ENCODE measurements at places on chromosomes 4 and X. TPM values are rescaled to one million over a fixed set of nuclear protein-coding genes. Genes with fewer than 3 reads are reported as not detected.
A peak's percentile ranks its signal among the peaks of the same experiment; 100 is the strongest.

Gene FGG
- 15.0 TPM for total RNA-seq

Gene HAUS7
- 22.4 TPM for total RNA-seq

Gene FAM9C
- not detected for total RNA-seq

Gene AADAT
- total RNA-seq, result 2.4 TPM

Gene SLC26A1
- 4.3 TPM for total RNA-seq

GRCh38 chrX:107775000-107775733 is 420 bp downstream of the TSC22D3 start:
- DNase-seq, result no peak

DNA sequence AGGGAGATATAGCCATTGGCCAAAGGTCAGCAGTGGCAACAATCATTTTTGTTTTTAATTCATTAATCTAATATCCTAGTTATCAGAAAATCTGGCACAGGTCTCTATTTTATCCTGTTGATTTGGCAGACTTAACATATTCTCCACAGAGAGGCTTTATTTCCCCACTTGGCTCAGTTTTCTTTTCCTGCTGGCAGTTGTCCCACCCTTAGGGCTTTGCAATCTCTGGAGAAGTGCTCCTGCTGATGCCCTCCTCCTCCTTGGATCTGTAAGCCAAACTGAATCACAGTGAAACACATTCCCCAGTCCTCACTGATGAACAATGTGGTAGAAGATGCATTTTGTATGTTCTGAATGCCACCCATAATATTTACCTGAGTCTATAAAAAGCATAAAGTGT is 889.7 kb downstream of the PDHA2 start:
- no peak for DNase-seq

- DNase-seq, result no peak
Observed at GRCh38 chrX:48702032-48702431, 5.5 kb downstream of the SUV39H1 start.

- no peak for DNase-seq
Observed at GRCh38 chr4:18082236-18082635, 60.7 kb upstream of the LCORL start.

- DNase-seq, result no peak
Observed at GRCh38 chrX:110242371-110242770, 75.5 kb downstream of the AMMECR1 start.

DNA sequence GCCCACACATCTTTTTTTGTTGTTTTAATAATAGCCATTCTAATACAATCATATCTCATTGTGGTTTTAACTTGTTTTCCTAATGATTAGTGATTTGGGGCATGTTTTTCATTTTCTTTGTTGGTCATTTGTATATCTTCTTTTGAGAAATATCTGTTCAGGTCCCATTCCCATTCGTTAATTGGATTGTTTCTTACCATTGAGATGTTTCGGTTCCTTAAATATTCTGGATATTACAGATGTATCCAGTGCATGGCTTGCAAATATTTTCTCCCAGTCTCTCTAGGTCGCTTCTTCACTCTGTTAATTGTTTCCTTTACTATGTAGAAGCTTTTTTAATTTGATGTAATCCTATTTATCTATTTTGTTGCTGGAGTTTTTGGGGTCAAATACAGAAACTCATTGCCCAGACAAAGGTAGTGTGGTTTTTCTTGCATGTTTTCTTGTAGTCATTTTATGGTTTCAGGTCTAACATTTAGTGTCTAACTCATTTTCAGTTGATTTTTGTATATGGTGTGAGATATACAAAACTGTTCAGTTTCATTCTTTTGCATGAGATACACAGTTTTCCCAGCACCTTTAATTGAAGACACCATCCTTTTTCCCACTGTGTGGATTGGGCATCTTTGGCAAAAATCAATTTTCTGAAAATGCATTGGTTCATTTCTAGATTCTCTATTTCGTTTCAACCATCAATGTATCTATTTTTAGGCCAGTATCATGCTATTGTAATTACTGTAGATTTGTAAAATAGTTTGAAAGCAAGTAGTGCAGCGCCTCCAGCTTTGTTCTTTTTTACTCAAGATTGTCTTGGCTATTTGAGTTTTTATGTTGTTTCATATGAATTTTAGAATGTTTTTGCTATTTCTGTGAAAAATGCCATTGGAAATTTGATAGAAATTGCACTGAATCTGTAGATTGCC is 195.9 kb downstream of the SCFD2 start:
- DNase-seq, result no peak

GRCh38 chr4:55346851-55347255 is 811 bp downstream of the SRD5A3 start:
- no peak for DNase-seq

DNA sequence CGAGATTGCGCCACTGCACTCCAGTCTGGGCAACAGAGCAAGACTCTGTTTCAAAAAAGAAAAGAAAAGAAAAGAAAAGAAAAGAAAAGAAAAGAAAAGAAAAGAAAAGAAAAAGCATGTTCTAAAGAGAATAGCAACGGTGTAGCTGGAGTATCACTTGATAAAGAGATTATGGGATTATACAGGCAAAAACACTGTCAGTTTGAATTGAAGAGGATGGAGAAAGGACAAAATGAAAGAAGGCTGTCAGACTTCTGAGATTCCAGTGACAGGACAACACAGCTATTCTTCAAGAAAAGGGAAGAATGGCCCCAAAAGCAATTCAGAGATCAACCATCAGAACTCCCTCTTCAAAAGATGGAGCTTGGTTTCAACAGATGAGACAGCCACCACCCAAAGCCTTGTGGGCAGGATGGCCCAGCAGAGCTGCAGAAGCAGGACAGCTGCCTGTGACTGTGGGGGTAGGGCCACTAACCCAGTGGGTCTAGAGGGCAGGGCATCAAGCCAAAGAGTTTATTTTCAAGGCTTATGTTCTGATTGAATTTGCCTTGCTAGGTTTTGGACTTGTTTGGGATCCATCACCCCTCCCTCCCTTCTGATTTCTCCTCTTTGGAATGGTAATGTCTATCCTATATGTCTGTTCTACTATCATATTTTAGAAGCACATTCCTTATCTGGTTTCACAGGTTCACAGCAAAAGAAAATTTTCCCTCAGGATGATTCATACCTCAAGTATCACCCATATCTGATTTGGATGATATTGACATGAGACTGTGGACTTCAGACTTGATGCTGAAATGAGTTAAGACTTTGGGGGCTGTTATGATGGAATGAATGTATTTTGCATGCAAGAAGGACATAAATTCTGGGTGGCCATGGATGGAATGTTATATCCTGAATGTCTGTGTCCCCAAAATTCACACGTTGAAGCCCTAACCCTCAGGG is 17.5 kb downstream of the RFC1 start:
- DNase-seq, result no peak

DNA sequence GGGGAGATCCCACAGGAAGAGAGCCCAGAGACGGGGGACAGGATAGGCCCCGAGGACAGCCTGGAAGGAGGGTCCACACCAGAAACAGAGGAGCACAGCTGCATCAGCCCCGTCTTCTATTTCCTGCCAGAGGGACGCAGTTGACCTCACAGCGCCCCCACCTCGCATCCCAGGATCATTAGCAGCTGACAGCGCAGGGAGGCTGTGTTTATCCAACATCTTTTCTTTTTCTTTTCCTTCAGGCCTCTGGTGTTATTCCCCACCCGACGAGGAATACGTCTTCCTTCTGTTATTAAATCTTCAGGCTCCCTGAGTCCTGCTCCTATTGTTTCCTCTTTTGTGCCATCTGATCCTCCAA is 75.4 kb downstream of the DCHS2 start:
- peak; percentile 14 for DNase-seq

DNA sequence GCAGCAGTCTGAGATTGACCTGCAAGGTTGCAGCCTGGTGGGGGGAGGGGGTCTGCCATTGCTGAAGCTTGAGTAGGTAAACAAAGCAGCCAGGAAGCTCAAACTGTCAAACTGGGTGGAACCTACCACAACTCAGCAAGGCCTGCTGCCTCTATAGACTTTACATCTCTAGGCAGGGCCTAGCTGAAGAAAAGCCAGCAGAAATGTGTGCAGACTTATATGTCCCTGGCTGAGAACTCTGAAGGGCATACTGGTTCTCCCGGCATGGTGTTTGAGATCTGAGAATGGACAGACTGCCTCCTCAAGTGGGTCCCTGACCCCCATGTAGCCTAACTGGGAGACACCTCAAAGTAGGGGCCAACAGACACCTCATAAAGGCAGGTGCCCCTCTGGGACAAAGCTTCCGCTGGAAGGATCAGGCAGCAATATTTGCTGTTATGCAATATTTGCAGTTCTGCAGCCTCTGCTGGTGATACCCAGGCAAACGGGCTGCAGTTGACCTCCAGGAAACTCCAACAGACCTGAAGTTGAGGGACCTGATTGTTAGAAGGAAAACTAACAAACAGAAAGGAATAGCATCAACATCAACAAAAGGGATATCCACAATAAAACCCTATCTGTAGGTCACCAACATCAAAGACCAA is 167.6 kb downstream of the GC start:
- no peak for DNase-seq

DNA sequence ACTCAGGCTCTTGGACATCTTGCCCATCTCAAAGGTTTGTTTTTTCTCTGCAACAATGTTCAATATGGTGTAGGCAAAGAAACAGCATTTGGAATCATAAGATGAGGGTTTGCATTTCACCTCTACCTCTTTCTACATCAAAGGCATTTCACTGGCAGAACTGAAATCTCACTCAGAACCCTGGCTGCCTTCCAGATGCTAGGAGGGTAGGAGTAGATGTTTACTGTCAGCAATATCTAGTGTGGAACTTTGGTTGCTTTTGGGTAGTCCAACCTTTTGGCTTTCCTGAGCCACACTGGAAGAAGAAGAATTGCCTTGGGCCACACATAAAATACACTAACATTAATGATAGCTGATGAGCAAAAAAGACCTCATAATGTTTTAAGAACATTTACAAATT is 297.0 kb upstream of the KLF3 start:
- DNase-seq, result no peak

- no peak for DNase-seq
Observed at GRCh38 chr4:72446353-72447055, 122.5 kb downstream of the ADAMTS3 start.
